ENCODE measurements at places on chromosomes 7 and 10.

GRCh38 chr10:71840177-71840957, 10.7 kb downstream of the PSAP start:
- DNase-seq, result peak; percentile 55

- DNase-seq, result no peak
Measured at GRCh38 chr10:132906106-132906505, 36.3 kb downstream of the CFAP46 start.

GRCh38 chr7:118330388-118330787, 105.9 kb downstream of the ANKRD7 start:
- DNase-seq, result no peak

- peak; percentile 26 for DNase-seq
Measured at GRCh38 chr7:47581804-47582763, at the start of gene TNS3. Gene TNS3 (minus strand): TSS chr7:47582111. CDS start chr7:47439636, 142,475 bp downstream.

DNA sequence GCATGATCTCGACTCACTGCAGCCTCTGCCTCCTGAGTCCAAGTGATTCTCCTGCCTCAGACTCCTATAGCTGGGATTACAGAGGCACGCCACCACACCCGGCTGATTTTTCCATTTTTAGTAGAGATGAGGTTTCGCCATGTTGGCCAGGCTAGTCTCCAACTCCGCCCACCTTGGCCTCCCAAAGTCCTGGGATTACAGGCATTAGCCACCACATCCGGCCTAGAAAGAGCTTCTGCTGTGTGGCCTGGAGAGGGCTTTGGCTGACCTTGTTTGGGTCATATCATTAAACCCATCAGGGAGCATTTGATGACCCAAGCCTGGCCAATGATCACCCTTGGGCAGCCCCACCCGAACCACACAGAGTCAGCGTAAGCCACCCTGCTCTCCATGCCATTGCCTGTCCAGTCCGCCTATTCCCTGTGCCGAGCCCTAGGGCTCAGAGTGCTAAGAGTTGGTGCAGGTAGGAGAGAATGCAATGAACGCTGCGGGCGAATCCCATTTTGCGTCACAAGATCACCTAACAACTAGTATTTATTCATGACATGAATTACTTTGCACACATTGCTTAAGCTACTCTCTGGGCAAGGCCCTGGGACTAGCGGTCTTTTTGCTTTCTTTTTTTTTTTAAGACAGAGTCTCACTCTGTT, 22.3 kb upstream of the GDI2 start:
- DNase-seq, result no peak

DNA sequence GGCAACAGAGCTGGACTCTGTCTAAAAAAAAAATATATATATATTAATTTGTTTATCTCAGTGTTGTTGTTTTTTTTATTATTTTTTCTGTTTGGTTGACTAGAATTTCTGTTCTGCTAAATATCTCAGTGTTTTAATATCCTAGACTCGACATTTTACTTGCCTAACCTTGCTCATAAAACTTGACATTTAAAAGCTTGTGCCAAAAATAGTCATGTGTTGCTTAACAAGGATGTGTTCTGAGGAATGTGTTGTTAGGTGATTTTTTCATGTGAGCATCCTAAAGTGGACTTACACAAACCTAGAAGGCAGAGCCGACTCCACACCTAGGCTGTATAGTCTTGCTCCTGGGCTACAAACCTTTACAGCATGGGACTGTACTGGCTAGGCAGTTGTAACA, 23.1 kb downstream of the NRBF2 start:
- DNase-seq, result no peak

- no peak for DNase-seq
Measured at GRCh38 chr10:76085002-76085816, 653.8 kb downstream of the LRMDA start.

GRCh38 chr7:47502240-47502877, 79.6 kb downstream of the TNS3 start:
- DNase-seq, result no peak

GRCh38 chr10:95602382-95602781, 41.2 kb upstream of the SORBS1 start:
- DNase-seq, result no peak

DNA sequence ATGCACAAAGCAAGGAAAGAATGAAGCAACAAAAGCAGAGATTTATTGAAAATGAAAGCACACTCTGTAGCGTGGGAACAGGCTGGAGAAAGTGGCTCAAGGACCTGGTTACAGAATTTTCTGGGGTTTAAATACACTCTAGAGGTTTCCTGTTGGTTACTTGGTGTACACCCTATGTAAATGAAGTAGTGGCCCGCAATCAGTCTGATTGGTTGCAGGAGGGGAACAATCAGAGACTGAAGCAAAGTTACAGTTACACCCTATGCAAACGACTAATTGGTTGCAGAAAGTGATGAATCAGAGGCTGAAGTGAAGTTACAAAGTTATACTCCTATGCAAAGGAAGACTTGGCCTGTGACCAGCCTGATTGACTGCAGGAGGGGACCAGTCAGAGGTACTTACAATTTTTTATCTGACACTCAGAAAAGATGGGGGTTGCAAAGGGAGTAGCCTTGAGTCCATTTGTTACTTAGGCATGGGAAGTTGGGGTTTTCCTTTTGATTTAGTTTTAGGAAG, 3.6 kb upstream of the MTPN start:
- no peak for DNase-seq

GRCh38 chr7:126702242-126703016, 550.3 kb downstream of the GRM8 start:
- DNase-seq, result no peak

GRCh38 chr10:72109636-72110157, 21.3 kb upstream of the SPOCK2 start:
- no peak for DNase-seq

DNA sequence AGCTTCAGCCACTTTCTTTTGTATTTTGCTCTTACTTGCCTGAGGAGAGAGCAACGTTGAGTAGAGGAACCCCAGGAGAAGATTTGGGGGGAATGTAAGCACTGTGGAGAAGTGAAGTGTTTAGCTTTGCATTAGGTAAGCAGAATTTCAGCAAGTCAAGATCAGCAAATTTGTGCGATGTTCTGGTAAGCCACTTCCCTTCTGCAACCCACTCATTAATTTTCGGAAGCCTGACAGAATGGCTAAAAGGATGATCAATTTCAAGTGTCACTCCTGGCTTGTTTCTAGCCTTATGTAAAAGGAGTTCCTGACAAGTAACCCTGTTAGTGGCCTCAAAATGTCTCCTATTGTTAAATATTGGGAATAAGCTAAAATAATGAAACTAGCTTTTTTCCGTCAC, 48.5 kb upstream of the NXPH1 start:
- DNase-seq, result no peak

- DNase-seq, result no peak
Measured at GRCh38 chr10:30285970-30286369, 63.1 kb downstream of the MTPAP start.

DNA sequence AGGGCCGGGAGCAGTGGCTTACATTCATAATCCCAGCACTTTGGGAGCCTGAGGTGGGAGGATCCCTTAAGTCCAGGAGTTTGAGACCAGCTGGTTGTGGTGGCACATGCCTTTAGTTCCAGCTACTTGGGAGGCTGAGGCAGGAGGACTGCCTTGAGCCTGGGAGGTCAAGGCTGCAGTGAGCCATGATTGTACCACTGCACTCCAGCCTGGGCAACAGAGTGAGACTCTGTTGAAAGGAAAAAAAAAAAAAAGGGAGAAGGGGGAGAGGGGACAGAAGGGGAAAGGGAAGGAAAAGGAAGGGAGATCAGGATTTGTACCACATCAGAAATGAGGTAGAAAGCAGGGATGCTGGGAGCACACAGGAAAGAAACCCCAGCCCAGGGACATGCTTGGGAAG, 38.7 kb upstream of the SVOPL start:
- no peak for DNase-seq

DNA sequence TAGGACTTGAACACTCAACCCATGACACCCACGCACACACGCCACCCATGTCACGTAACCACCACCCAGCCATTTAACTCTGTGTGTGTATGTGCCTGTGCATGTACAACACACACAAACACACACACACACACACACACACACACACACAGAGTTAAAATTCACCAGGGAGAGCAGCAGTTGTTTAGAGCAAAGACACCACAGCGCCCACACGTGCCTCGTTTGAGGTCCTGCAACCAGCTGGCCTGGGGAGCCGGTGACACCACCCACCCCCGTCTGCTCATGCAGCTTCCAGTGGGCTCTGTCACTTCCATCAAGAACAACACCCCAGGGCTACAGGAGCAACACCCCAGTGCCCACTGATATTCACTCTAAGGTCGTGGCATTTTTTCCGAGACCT, 97.4 kb downstream of the ELFN1 start:
- DNase-seq, result peak; percentile 9

- no peak for DNase-seq
Measured at GRCh38 chr10:12042409-12042796, 206 bp downstream of the UPF2 start.

DNA sequence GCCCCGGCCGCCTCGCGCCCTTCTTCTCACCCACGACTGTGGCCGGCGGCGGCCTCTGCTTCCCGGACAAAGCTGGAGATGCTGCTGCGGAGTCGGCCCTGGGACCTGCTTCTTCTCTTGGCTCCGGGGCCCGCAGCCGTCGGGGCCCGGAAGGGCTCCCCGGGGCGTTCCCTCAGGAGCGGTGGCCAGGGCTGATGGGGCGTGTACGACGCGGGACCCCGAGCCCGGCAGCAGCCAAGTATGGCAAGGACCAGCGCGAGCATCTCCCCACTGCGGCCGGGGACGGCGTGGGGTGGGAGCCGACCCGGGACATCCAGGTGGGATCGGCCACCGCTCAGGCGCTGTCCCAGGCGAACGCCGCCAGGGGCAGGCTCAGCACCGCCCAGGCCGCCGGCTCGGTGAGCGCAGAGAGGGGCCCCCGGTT, 27.6 kb upstream of the BMS1 start:
- DNase-seq, result no peak

Data from NCI-H1092 treated with DMSO at 0.1 percent for 48 hours (cell line).